Inflammatory macrophage treated with lipopolysaccharide for 1 hour (primary cell): ENCODE measurements at places on chromosomes 12 and 14.
A peak's percentile ranks its signal among the peaks of the same experiment; 100 is the strongest.

DNA sequence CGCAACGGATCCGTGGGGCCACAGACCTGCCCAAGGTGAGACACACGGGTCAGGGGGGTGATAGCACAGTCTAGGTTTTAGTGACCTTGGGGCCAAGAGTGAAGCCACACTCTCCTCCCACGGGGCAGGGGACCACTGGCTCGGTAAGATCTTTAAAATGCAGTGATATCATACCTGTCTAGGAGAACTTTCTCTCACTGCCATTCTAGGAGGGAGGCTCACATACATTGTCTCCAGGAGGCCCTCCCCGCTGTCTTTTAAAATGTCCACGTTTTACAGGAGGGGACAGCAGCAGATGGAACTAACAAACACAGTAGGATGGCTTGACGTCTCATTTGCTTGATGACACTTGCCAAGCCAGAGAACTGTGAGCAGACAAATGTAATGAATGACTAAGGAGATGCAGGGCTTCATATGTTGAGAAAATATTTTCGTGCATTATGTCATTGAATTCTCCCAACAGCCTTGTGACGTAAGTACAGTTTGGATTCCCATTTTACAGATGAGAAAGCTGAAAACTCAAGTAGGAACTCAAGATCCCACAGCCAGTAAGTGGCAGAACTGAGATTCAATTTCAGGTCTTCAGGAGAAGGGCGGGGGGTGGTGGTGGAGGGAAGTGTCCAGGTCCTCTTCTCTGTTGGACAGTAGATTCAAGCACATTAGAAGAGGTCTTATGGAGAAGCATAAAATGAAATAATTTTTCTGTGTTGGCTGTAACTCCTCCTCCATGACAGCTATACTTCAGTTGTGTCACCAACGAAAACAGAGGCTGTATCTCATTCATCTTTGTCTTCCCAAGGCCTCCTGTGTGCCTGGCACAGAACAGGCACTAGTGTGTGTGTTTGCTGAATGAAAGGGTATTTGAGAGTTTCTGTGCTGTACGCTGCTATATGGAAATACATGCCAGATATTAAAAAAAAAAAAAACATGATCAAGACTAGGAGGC is 2.1 kb downstream of the VASH1 start:
- peak; percentile 50 for DNase-seq

DNA sequence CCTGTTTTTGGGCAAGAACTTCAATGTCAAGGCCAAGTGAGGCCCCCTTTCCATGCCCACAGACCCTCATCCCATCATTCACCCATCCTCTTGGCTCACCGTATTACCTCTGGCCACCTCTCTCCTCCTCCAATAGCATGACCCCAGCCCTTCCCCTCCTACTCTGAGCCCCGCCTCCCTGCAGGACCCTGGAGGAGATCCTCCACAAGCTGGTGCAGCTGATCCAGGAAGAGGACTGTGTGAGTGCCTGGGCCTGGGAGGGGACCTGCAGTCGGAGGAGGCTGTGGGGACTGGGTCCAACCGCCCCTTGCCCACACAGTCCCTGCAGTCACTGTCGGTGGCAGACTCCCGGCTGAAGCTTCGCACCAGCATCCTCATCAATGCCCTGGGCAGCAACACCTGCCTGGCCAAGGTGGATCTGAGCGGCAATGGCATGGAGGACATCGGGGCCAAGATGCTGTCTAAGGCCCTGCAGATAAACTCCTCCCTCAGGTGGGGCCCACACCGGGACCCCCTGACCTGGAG is 7.2 kb downstream of the CARMIL3 start:
- DNase-seq, result no peak

- DNase-seq, result no peak
Measured at GRCh38 chr12:5081016-5081415, 37.3 kb downstream of the KCNA5 start.

GRCh38 chr12:65665817-65666216 is 158.5 kb upstream of the HMGA2 start:
- DNase-seq, result no peak

GRCh38 chr14:68593806-68594536 is 198.9 kb downstream of the ZFP36L1 start:
- peak; percentile 27 for DNase-seq

GRCh38 chr14:102776761-102777710 is at the start of gene TRAF3:
TRAF3 (plus strand) TSS chr14:102777449; CDS start chr14:102870202, 92,753 bp downstream.
- DNase-seq, result peak; percentile 84

DNA sequence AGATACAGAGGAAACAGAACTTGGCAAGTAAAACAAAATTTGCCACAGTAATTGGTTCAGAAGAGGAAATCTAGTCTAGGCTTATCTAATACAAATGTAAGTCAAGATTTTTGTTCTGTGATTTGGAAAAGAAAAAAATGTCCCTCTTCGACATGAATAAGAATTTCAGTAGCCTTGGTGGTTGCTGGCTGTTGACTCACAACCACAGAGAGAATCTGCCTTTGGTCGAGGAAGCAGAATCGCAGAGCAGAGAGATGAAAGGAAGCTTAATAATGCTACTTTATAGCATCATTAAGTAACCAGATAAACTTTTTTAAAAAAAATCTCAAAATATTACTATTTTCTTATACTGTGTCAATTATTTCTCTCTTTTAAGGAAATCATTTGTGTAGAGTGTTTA is 1096.6 kb downstream of the FLRT2 start:
- no peak for DNase-seq

DNA sequence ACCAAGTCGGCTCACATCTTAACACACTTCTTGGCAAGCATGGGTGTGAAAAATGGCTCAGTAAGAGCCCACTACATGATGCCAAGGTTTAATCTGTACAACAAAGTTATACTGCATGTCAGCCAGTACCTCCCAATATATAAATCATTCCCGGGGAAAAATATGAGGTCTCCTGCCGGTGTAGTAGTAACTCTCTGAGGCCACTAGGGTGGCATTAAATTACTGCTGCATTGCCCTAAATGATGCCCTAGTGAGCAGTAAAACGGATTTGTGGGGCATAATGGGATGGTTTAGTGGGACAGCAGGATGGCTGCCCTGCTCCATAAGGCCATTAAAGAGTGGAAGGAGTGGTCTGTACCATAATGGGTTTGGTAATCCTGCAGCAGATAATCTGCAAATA is 267.7 kb downstream of the MED13L start:
- DNase-seq, result no peak

GRCh38 chr12:84636801-84637290 is 275.8 kb downstream of the SLC6A15 start:
- no peak for DNase-seq

GRCh38 chr14:93045965-93046704 is 69.6 kb downstream of the ITPK1 start:
- no peak for DNase-seq

GRCh38 chr14:75222208-75222701 is 45.8 kb upstream of the TMED10 start:
- peak; percentile 94 for DNase-seq

GRCh38 chr12:114767906-114768722 is 84.1 kb upstream of the TBX3 start:
- DNase-seq, result peak; percentile 8

- no peak for DNase-seq
Measured at GRCh38 chr12:113298472-113298817, 36.5 kb downstream of the SLC8B1 start.

DNA sequence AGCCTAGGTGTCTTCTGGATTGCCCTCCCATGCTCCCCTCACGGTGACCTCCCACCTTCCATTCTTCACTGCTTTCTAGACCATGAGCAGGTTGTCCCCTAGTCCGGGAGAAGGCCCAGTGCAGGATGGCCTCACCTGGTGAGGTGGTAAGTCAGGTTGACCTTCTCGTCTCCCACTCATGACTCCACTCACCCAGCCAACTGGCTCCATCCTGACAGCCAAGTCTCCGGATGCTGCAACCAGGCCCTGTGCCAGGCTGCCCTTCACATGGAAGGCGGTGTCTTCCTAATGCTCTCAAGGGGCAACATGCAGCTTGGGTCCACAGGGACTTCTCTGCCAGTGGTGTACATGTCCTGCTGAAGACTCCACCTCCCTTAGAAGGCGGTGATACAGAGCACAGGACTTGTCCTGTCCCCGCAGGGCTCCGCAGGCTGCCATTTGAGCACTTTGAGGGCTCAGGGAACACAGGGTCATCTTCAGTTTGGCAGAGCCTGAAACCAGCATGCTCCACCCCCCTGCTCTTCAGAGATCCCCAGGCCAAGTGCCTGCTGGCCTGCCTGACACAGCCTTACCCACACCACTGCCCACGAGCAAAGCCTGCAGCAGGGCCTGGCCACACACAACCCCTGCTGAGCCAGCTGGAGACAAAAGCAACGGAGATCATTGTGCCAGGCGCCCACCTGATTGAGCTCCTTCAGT is 25.4 kb downstream of the BATF start:
- DNase-seq, result no peak

DNA sequence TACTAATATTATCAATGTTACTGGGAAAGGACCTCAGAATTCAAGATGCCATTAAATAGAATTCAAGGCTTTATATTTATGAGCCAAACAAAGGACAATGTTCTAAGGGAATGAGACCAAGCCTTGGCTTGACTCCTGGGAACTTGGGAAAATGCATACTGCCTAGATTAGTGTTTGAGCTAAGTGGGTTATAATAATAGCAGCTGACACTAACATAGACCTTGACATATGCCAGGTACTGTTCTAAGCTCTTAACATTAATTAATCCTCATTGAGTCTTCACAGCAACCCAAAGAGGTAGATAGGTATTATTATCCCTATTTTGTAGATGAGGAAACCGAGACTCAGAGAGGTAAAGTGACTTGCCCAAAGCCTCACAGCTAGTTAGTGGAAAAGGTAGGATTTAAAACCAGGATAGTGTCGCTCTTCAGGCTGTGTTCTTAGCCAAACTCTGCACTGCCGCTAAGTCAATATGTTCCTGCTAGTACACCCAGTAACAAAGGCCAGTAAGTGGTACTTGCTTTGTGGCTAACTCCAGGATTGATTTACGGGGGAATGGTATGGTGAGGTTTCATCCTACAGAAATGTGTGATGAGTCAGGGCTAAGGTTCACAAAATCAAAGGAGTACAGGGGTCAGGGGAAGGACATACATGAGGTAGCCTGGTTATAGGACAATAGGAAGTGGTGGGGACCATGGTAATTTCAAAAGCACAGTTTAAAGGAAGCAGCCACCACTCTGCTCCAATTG is 35.8 kb upstream of the PRKAB1 start:
- DNase-seq, result no peak

GRCh38 chr14:55973285-55973800 is 144.9 kb upstream of the PELI2 start:
- DNase-seq, result no peak

DNA sequence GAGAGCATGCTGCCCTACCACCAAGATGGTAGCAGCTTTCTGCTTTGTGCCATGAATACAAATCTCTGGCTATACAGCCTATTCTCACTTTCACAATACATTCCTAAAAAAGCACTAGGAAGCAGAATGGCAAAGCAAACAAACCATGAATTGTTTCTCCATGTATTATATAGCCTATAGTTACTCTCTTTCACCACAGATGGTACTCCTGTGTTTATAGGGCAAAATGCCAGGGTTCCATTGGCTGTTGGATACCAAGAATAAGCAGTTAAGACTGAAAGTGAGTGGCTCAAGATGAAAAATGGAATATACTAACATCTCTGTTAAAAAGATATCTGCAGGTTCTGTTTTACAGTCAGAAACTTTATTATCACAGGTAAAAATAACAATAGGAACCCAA is 11.1 kb downstream of the ARF3 start:
- no peak for DNase-seq

GRCh38 chr12:47317175-47317915 is 237.6 kb upstream of the AMIGO2 start:
- DNase-seq, result peak; percentile 50

GRCh38 chr14:105070760-105071137 is 5.5 kb upstream of the GPR132 start:
- DNase-seq, result peak; percentile 47

DNA sequence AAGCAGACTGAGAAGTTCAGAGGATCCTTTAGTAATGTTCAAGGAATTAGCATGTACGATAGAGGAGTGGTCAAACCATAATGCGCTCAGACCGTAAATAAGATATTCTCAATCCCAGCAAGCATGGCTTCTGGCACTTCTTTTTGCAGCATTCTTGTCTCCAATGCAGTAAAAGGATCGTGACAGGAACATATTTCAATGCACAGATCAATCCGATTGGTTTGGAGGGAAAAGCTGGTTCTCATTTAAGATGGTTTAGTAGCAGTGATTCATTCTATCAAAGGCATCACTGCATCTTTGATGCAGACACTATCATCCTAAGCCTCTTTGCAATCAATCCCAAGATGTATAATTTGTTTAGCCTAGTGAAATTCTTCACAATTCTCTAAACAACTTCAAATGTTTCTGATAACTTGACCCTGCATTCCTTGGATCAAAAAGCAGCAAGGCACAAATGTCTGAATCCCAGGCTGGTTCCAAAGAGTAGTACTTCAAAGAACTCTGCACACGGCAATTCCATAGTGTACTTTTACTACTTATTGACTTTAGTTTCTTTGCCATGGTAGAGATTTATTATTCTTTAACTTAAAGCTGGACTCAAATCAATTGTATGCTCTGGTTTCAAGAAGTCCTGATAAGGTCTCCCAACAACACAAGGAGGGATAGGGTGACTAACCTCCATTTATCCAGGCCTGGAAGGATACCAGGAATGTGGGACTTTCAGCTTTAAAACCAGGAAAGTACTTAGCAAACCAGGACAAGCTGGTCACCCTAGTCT is 96.8 kb upstream of the MDM1 start:
- DNase-seq, result no peak

DNA sequence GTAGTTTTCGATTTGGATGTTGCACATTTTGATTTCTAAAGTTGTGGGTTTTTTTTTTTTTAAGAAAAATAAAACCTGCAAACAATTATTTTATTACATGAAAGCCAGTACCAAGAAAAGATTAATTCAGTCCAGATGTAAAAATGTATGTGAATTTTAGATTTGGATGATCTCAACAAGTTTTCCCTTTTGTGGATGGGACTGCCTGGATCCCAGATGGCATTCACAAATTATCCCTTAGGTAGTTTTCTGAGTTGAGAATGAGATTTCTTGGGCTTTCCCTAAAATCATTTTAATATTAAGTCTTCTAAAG is 2.8 kb downstream of the FRMD6 start:
- DNase-seq, result no peak

DNA sequence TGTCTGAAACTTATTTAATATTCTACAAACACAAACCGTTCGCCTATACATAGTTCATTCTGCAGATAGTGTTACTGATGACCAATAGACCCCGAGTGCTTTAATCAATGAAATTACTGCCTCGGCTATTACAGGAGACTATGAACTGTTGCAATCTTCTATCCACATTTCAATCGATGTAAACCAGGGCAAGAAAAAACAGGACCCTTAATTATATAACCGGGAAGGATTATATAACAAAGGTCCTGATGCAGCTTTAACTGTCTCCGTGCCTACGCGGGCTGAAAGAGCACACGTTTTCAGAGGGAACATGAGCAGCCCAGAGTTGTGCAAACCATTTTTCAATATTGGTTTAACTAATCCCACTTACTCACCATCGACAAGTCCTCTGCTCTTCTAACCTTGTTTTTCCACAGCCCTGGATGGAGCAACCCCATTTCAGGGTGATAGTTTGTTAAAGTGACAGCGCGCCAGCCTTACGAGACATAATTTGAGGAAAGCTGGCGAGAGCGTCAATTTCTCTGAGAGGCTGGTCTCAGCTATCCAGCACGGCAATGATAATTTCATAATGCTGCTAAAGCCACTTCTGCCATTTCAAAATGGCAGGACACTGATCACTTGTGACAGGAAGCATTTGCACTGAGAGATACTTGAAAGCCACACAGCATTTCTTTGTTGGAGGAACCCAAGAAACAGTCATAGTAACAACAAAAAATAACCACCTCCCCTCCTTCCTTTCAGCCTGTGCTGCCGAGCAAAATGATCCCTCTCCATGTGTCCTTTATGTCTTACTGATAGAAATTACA is 184.6 kb downstream of the FOXN3 start:
- DNase-seq, result no peak

- DNase-seq, result no peak
Measured at GRCh38 chr14:90513161-90514014, 116.6 kb downstream of the CALM1 start.
